ENCODE measurements at places on chromosomes 12 and 14.

DNA sequence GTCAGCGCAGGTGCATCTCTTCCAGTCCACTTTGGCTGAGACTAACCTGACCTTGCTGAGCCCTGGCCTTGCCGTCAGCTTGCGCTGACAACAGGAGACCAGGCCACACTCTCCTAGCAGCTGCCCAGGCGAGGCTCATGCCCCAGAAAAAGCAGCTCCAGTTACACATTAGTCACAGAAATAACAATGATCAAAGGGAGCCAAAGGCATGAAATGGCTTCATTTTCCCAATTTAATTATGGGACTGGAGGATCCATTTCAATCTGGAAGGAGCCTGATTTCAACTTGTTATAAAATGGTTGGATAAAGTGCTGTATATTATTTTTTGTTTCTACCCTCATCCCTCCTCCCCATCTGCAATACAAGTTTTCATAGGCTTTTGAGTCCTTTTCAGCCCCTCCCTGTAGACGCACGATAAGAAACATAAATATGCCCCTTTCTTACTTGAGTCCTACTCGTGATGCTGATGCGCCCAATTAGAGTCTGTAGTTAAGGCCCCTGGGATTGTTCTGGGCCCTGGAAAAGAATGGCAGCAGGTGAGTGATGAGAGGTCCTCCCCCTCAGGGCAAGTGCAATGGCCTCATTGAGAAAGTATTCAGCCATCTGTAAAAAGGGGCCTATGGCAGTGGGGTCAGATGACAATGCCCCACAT lies 376.0 kb downstream of the C12orf75 start:
- no peak for DNase-seq

GRCh38 chr12:24903329-24904088 lies 45.4 kb downstream of the BCAT1 start:
- no peak for DNase-seq

DNA sequence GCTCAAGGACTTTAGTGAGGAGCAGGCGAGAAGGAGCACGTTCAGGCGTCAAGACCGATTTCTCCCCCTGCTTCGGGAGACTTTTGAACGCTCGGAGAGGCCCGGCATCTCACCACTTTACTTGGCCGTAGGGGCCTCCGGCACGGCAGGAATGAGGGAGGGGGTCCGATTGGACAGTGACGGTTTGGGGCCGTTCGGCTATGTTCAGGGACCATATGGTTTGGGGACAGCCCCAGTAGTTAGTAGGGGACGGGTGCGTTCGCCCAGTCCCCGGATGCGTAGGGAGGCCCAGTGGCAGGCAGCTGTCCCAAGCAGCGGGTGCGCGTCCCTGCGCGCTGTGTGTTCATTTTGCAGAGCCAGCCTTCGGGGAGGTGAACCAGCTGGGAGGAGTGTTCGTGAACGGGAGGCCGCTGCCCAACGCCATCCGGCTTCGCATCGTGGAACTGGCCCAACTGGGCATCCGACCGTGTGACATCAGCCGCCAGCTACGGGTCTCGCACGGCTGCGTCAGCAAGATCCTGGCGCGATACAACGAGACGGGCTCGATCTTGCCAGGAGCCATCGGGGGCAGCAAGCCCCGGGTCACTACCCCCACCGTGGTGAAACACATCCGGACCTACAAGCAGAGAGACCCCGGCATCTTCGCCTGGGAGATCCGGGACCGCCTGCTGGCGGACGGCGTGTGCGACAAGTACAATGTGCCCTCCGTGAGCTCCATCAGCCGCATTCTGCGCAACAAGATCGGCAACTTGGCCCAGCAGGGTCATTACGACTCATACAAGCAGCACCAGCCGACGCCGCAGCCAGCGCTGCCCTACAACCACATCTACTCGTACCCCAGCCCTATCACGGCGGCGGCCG lies 1.1 kb downstream of the PAX9 start:
- DNase-seq: no peak

DNA sequence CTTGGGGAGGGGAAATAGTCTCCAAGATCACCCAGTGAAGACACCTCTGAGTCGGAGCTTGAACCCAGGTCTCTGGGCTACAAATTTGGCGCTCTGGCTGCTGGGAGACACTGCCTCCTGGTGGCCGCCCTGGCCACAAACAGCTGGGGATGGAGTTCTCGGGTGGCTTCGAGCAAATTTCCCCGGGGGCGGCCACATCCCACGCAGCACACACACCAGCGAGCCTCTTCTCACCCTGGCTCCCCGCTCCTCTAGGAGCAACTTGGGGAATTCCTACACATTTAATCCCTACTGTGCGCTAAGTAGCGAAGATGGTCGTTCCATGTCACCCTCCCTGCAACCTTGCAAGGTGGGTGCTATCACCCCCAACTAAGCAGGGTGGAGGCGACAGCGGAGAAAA lies 66.2 kb upstream of the BEGAIN start:
- no peak for DNase-seq

DNA sequence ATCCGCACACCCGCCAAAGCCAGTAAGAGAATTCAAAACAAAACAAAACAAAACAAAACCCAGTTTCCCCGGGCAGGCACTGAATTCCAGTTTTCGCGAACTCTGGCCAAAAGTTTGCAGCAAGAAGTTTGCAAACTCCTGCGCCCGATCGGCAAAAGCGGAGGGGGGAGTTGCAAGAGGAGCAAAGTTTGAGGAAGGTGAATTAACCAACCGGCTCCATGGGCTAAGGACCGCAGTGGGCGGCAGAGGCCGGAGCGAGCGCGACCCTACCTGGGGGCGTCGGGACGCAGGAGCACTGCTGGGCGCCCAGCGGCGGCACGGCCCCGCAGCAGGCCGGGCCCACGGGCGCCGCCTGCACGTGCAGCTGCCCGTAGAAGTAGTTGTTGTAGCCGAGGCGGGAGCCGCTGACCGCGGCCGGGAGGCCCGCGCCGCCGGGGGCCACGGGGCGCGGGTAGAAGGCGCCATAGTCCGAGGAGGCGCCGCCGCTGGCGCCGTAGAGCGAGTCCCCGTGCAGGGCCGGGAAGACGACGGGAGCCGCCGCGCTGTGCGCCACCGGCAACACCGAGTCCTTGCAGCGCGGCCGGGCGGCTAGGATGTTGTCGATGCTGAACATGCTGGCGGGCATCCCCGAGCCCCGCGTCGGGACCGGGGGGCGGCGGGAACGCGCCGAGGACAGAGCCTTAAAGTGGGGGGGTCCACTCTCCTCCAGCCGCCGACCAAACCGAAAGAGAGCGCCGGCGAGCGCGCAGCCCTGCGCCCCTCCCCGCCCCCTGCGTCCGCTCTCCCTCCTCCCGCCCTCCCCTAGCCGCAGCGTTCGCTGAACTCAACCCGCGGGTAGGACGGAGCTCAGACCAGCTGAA lies at the start of gene GSC:
Gene GSC (minus strand): TSS at position 723 of the 860 bp plus-strand sequence. CDS start 98 bp downstream, at position 625.
- DNase-seq: peak; percentile 4

DNA sequence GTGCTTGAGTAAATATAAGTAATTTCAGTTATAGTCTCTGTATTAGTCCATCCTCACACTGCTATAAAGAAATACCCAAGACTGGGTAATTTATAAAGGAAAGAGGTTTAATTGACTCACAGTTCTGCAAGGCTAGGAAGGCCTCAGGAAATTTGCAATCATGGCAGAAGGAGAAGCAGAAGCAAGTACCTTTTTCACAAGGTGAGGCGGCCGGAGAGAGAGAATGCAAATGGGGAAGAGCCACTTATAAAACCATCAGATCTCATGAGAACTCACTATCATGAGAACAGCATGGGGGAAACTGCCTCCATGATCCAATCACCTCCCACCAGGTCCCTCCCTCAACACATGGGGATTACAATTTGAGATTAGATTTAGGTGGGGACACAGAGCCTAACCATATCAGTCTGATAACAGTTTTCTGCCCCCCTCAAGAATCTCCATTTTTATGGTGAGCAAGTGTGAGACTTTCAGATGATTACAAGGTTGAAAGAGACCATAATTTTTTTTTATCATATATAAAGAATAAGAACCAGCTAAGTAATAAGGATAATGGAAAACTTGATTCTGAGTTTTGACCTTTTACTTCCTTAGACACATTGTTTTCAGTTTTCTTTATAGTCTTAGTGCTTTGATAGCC lies 35.6 kb downstream of the LEMD3 start:
- DNase-seq: no peak

GRCh38 chr12:12086973-12087692 lies 16.4 kb downstream of the BCL2L14 start:
- no peak for DNase-seq

DNA sequence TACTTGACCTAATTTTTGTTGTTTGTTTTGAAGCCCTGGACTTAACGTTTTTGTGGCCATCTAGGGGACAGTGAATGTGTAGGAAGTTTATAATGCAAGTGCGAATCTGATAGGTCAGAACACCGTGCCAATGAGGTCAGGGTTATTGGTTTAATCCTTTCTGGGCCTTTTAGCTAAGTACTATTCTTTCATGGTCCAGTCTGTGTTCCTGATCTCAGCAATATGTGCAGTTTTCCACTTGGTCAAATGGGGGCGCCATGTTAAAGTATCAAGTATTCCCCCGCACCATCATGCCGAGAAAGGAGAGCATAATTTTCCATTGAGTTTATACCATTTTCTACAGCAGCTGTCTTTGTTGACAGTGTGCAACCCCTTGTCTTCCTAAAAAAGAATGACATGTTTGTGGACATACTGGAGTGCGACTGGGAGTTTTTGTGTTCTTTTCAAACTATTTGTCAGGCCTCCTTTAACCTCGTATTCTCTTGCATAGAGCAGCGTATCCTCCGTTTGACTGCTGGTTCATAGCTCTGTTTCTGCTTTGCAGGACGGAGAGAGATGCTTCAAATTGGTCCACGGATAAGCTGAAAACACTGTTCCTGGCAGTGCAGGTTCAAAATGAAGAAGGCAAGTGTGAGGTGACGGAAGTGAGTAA lies 1.3 kb downstream of the AHSA1 start:
- peak; percentile 17 for DNase-seq

DNA sequence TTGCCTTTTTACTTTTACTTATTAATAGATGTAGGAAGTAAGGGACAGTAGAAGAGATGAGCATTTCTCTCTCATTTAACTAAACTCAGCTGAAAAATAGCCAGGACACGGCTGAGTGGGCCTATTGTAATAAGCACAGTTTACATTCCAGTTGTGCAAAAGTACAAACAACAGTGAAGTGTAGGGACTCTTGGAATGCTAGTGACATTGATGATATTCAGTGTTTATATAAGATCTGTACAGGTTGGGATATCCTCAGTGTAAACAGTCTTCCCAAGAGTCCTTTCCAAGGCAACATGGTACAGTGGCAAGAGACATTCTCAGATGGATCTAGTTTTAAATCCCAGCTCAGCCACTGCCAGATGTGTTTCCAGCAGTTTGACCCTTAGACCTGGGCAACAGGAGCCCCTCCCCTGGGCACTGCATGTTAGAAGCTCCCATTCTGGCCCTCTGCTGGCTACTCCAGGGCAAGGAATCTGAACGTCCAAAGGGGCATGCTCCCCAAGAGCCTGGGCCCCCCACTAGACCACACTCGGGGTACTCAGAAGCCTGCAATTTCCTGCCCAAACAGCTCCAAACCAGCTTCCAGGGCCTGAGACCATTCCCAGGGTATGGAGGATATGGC lies 55.3 kb downstream of the STAB2 start:
- DNase-seq: no peak

- no peak for DNase-seq
These were observed 4.3 kb downstream of the PAX9 start for GRCh38 chr14:36665887-36666415.

DNA sequence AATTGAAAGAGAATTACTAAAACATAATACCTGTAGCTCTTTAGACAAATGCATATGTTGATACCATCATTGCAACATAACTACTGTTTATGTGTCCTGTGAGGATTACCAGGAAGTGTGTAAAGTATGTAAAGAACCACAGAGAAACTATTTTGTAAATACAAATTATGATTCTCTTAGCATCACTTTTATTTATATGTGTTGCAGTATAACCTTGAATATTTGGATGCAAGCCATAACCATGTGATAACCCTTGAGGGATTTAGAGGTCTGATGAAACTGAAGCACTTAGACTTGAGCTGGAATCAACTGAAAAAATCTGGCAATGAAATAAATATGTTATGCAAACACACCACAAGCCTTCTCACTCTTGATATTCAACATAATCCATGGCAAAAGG lies 77.5 kb downstream of the LRRC9 start:
- DNase-seq: no peak

DNA sequence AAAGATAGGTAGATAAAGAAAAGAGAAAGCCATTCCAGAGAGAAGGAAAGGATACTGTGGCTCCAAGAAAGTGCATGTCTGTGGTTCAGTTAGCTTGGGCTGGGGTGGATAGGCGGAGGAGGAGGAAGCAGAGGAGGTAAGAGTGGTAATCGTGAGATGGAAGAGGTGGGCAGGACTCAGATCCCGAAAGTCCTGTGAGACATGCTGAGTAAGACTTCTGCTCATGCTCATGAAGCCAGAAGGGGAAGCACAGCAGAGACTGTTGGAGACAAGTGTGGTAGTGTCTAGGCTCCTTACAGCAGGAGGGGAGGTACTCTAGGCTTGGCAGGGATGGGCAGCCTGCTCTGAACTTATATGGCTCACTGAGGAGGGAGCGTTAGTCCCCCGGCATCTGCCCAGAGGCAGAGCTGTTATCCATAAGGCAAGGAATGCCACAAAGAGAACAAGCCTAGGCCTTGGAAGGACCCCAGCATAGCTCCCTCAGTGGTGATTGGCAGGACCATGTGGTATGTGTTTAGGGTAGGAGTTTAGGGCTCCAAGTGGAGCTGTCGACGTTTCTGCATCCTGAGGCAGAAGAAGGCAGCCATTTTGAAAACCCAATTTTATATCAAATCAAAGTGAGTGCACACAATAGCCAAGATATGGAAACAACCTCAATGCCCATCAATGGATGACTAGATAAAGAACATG lies 135.3 kb downstream of the SMOC1 start:
- no peak for DNase-seq

DNA sequence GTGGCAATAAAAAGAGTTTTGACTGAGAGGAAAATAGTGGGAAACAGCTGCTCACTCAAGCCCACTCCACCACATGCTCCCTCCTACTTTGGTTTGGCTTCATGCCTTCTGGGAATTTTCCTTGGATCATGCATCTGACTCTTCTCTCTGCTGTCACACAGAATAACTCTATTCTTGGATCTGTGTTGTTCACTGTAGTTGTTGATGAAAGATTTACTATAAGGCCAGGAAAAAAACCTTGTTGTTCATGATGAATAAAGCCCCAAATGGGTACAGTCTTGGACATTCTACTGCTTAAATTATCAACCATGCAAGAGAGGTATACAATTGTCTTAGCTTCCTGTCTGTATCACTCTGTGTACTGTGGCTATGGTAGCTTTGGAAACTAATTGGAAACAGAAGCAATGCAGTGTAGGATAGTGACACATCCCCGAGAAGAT lies 70.5 kb downstream of the TMX1 start:
- no peak for DNase-seq

- no peak for DNase-seq
These were observed at the start of gene IGFBP6 for GRCh38 chr12:53097564-53098353. TSS of gene IGFBP6 (plus strand) at chr12:53097667. CDS start at chr12:53097718, 51 bp downstream.
